ENCODE measurements at places on chromosomes 11 and 22.
A peak's percentile ranks its signal among the peaks of the same experiment; 100 is the strongest.

DNA sequence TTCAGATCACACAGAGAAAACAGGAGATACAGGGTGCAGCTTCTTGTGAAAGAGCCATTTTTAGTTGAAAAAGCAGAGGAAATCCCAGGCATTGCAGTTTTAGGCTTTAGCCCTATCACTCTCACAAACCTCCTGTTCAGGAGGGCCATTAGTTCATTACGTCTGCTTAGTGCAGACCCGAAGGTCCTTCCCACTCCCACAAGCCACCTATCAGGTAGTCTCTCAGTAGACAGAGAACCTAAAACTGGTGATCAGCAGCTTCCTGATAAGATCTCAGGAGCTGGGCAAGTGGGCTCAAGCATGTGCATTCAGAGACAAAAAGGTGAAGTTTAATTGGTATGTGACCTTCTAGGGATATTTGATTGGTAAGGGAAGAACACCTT is 4.3 kb downstream of the GLYAT start:
- no peak for DNase-seq

GRCh38 chr22:19877626-19878339 is 23.1 kb upstream of the GNB1L start:
- DNase-seq, result peak; percentile 82

- peak; percentile 31 for DNase-seq
Measured at GRCh38 chr22:17410576-17410975, 41.3 kb downstream of the CECR2 start.

DNA sequence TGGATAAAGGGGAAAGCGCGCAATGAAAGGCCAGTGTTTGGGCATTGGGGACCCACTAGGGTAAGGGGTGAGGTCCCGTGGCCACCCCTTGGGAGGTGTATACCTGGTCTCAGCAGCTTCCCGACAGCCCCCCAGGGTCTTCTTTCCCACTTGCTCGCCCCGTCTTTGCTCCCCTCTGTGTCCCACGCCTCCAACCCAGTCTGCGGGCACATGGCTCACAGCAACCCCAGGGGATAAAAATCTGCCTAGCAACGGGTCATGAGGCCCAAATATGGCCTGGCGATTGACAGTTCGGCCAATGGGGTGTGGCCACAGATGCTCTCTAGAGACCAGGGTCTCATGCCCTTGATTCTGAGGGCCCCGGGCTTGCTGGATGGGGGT is 41.6 kb downstream of the AHNAK start:
- no peak for DNase-seq

DNA sequence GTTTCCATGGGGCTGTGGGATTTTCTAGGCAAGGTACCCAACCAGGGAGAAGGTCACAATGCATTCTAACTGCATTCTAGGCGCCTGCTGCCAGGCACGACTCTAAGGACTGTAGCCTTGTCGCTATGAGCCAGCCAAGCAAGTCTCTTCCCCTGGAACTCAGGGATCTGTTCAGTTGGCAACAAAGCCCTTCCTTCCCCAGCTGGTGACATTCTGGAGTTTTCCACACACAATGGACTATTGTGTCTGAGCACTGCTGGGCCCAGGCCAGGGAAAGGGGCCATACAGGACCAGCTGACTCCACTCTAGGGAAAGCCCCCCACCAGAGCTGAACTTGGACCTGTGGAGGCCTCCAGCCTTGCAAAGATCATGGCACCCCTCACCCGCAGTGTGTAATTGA is 116.8 kb downstream of the RRAS2 start:
- no peak for DNase-seq

DNA sequence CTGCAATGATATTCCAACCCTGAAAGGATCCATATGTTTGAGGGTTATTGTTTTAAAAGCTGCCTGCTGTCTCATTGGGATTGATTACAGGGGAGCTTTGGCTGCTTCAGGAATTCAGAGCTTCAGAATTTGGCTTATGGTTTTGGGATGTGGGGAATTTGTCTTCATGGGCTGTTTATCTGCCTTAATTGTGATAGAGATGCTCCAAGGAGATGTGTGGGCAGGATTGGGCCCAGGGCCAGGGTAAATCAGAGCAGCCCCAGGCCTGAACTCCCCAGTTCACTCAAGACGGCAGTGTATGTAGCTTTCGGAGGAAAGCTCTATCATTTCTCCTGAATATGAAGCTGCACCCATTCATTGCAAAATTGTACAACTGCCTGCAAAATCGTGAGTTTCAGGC is 88.5 kb downstream of the ALX4 start:
- no peak for DNase-seq

DNA sequence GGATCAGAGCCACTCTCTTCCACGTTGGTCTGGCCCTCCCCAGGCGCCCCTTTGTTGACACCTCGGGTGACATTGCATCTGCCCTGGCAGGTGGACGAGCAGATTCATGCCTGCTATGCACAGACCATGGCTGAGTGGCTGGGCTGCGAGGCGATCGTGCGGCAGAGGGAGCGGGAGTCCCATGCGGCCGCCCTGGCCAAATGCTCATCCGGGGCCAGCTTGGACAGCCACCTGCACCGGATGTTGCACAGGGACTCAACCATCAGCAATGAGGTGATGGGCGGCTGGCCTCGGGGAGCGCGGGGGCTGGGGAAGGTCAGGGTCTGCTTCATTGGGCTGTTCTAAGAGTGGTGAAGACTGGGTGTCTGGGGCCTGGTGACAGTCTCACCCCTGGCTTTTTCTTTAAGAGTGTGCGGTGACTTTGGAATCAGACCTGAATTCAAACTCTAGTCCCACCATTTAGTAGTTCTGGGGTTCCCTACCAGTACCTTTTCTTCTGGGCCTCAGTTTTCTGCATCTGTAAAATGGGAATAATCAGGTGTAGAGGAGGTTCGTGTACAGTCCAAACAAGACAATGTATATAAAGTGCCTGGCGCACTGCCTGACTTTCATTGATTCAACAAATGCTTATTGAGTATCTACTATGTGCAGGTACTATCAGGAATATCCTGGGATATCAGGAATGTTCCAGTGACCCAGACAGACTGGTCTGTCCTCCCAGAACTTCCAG is 53.0 kb downstream of the LHFPL7 start:
- DNase-seq, result no peak

Data from iris pigment epithelial cell (primary cell).